ENCODE measurements at places on chromosomes 5 and 9. TPM values are rescaled to one million over a fixed set of nuclear protein-coding genes. Genes with fewer than 3 reads are reported as not detected.

Gene IL6ST
- 89.8 TPM for total RNA-seq

Gene LCN9
- not detected for total RNA-seq

Gene MEGF9
- total RNA-seq = 16.3 TPM

Gene CDH9
- not detected for total RNA-seq

Gene RNF208
- 0.21 TPM for total RNA-seq

Gene CEMIP2
- 30.5 TPM for total RNA-seq

Gene GADD45G
- 81.1 TPM for total RNA-seq

Gene ITGA2
- total RNA-seq = 0.31 TPM

Gene FOXI1
- total RNA-seq = not detected

Gene GRM6
- total RNA-seq = not detected

Gene ARID3C
- 0.16 TPM for total RNA-seq

Gene PCDHGC3
- 137 TPM for total RNA-seq

Gene EFCAB9
- not detected for total RNA-seq

Gene DND1
- total RNA-seq = 0.52 TPM

Gene ORM1
- total RNA-seq = not detected

Gene FOXD1
- 18.6 TPM for total RNA-seq

Gene PRSS3
- total RNA-seq = not detected

Gene TERT
- total RNA-seq = 165 TPM

Gene PHF24
- not detected for total RNA-seq

Gene POU5F2
- total RNA-seq = 0.29 TPM

Gene GPR151
- total RNA-seq = not detected

Gene DRD1
- not detected for total RNA-seq

Gene DPM2
- 12.6 TPM for total RNA-seq

Gene IL7R
- 0.29 TPM for total RNA-seq

Gene LMNB1
- 4.6 TPM for total RNA-seq

Gene CDO1
- total RNA-seq = 8.0 TPM

Gene ZBTB34
- 5.9 TPM for total RNA-seq

Gene IL9
- not detected for total RNA-seq

Gene GFPT2
- 11.2 TPM for total RNA-seq

Gene RASGRF2
- total RNA-seq = not detected

Gene SPATA31D3
- total RNA-seq = not detected

Gene GABRA1
- not detected for total RNA-seq

Gene RAI14
- 19.0 TPM for total RNA-seq

Gene MVB12B
- total RNA-seq = 4.9 TPM

Gene ABCA1
- 42.3 TPM for total RNA-seq

Gene ANXA1
- 171 TPM for total RNA-seq

Gene GPR150
- total RNA-seq = 0.31 TPM

Gene LYRM7
- 6.5 TPM for total RNA-seq

Gene ZNF189
- 19.0 TPM for total RNA-seq

Gene SAP30L
- 20.2 TPM for total RNA-seq

Gene GABBR2
- 0.52 TPM for total RNA-seq

Gene SLC38A9
- total RNA-seq = 15.2 TPM

Gene CLIC3
- not detected for total RNA-seq

Gene LCN15
- not detected for total RNA-seq

Gene MRPL41
- total RNA-seq = 64.9 TPM

Gene CCL27
- total RNA-seq = not detected

Gene CARTPT
- total RNA-seq = not detected

Gene CDKN2A
- total RNA-seq = 169 TPM

Gene WNK2
- total RNA-seq = not detected

Gene PCDH12
- total RNA-seq = not detected

Gene PLPP7
- 92.3 TPM for total RNA-seq

Gene SMIM15
- total RNA-seq = 26.6 TPM

Gene PRELID2
- 1.8 TPM for total RNA-seq

All from myocyte (in vitro differentiated cells).